T-helper 2 cell (primary cell): ENCODE measurements at places on chromosomes 7 and 10.

DNA sequence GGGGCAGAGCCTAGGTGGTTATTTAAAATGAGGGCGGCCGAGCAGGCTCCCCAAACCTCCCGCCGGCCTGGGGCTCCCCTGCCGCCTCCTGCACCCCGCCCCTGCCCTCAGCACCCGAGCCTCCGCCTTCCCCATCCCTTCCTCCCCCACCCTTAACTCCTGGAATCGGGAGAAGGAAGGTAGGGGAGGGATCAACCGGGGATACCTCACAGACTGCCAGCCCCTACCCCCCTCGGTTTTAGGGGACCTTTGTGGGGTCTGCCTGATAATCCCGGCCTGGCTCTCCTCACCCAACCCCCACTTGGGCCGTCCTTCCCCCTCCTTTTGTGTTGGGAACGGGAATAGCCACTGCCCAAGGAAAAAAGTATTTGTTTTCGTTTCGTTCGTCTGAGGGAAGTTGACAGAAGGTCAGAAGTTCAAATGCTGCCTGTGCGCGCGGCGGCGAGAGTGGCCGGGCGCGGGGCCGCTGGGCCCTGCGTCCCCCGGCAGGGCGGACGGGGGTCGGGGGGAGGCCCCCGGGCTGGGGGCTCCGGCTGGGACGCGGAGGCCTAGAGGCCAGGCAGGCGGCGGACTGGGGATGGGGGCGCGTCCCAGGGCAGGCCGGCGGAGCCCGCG, 2.8 kb downstream of the SHH start:
- no peak for DNase-seq

DNA sequence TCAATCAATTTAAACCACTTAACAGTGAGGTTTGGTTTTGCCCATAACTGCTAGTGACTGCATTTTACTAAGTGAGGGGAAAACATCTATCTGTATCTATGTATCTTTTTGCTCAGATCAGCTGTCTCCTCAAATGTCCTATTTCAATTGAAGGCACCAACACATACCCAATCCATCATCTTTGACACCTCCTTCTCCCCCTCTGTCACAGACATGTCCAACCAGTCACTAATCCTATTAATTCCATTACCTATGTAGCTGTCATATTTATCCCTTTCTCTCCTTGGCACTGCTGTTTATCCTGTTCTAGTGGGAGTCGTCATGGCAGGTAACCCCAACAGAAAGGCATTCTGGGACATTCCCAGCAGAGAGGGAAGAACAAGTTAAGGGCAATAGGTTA, 975.2 kb upstream of the AUTS2 start:
- DNase-seq: no peak

DNA sequence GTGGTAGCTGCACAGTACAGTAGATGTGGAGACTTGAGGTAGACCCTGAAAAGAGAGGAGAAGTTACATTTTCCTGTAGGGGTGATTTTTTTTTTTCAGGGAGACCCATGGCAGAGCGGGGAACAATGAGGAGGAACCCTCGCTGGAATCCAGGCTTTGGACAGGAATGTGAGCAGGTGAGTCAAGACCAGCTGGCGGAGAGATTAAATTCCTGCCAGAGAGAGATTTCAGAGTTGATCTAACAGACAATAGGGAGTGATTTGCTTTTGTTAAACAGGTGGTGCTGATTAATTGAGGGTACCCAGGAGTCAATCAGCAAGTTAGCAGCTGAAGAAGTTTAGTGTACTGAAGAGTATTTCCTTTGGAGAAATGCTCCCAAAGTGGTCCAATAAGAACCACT, 41.6 kb upstream of the MINDY3 start:
- DNase-seq: no peak

GRCh38 chr10:94677691-94678090, 5.8 kb upstream of the CYP2C18 start:
- no peak for DNase-seq

DNA sequence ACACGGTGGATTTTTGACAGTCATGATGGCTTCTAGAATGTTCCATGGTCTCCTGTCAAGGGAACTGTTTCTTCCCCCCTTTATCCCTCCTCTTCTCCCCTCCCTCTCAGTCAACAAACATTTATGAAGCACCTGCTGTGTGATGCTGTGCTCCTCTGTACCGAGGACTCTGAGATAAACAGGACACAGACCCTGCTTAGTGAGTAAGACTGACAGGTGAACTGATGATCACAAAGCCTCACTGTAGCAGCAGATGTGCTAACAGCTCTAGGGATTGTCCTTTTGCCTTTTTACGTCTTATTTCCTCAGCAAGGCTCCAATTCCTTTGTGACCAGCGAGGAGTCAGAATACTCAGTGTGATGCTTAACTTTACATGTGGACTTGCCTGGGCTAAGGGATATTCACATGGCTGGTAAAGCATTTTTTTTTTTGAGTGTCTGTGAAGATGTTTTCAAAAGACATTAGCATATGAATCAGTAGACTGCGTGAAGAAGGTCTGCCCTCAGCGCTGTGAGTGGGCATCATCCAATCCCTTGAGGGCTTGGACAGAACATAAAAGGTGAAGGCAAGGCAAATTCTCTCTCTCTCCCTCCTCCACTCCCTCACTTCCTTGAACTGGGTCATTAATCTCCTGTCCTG, 170.1 kb downstream of the ADRA2A start:
- no peak for DNase-seq

DNA sequence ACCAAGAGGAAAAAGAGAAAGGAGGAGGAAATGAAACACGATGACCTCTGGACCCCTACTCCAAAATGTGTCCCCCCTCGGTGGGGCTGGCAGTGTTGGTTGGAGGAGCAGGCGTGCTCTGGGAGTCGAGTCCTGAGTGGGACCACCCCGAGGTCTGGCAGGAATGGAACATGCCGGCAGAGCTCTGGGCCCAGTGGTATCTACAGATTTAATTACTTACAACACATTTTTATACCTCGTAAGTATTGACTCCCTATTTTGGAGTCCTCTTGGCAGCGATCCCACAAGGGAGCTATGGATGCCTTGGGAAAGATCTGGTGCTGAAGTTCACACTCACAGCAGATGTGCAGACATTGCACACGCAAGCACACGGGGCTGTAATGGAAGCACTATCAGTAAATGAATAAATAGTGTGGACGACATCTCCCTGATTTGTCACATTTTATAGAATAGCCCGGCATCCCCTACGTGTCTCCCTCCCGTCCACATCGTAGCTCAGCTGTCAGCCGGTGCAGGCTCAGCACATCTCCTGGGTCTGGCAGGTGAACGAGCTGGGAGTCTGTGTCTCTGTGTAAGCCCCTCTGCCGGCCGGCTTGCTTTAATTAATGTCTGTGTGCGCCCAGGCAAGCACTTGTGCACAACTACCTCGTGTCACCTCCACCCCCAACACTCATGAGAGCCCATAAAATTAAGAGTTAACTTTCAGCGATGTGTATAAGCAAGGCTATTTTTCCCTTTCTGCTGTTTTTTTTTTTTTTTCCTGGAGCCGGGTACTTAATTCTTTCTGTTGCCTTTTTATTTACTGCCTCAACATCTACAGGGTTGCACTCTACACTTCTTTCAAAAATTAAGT, 603.2 kb downstream of the LRMDA start:
- no peak for DNase-seq

DNA sequence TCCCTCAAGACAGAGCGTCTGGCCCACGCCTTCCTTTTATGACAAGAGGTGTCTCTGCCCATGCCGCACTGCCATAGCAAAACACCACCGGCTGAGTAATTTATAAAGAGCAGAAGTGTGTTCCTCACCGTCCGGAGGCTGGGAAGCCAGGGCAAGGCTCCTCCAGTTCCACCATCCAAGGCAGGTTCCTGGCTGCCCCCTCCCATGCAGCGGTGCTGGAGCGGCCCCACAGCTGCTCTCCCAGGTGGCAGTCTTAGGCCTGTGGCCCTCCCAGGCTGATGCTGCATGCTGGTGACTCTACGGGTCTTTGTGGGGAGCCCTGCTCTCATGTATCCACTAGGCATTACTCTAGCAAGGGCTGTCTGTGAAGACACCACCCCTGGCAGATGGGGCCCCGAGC, 113.1 kb downstream of the TCERG1L start:
- no peak for DNase-seq

GRCh38 chr10:5719546-5719945, 34.9 kb downstream of the TASOR2 start:
- DNase-seq: no peak

DNA sequence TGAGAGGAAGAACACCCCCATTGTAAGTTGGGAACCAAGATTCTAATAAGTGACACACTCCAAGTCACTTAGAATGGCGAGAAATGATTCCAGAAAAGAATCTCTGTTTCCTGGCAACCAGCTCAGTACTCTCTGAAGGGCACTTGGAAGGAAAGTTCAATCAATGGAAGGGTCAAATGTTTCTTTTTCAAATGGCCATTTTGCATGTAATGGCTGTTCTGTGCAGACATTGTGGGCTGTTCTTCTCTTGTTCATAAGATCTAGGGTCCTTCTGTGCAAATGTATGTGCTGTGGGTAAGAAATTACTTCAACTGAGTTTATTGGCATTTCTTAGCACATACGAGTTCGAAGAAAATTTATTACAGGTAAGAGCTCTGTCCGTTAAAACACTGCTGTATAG, 145.3 kb downstream of the EVX1 start:
- no peak for DNase-seq

DNA sequence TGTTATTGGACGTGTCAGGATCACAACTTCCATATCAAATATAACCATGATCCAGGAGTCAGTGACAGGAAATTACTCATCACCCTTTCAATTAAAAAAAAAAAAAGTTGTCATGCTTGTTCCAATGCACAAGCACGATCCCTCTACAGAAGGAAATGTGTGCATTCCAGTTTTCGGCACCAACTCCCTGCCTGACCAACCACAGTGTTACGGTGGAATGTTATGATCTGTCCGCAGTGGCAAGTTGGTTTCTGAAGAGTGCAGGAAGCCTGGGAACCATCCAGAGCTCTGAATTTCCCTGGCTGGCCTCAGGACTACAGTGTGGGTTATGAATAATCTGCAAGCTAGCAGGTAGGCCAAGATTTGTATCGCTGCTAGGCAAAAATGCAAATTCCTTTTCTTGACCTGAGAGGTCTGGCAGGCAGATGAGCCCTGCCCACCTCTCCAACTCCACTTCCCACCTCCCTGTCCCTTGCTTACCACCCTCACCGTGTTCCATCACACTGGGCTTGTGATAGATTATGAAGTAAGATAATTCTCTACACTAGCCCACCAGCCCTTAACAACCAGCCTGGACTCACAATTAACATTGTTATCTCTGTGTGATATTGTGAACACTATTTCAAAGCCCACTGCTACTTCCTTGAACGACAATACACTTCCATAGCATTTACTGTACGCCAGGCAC, 20.4 kb downstream of the FRMPD2 start:
- no peak for DNase-seq

GRCh38 chr10:314871-315270, 179.6 kb downstream of the ZMYND11 start:
- DNase-seq: no peak

DNA sequence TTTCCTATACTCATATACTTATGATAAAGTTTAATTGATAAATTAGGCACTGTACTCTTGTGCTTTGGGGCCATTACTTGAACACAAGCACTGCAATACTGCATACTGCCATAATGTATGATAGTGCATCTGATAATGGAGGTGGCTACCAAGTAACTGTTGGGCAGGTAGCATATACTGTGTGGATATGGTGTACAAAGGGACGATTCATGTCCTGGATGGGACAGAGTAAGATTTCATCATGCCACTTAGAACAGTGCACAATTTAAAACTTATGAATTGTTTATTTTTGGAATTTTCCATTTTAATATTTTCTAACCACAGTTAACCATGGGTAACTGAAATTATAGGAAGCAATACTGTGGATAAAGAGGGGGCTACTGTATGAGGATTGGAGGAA, 38.9 kb downstream of the AKAP9 start:
- no peak for DNase-seq

GRCh38 chr7:23467806-23468525, 2.3 kb downstream of the IGF2BP3 start:
- DNase-seq: no peak

DNA sequence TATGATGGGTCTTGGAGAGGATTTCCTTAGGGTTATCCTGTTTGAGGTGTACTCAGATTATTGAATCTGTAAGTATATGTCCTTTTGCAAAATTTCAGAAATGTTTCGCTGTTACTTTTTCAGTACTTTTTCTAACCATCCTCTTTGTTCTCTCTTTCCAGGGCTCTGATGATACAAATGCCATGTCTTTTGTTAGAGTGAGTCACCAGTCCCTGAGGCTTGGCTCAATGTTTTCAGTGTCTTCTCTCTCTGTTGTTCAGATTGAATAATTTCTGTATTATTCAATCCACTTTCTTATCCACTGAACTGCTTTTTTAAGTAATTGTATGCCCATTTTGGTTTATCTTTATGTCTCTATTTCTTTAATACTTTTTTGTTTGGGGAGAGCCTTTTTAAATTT, 449.4 kb downstream of the TNS3 start:
- DNase-seq: no peak

DNA sequence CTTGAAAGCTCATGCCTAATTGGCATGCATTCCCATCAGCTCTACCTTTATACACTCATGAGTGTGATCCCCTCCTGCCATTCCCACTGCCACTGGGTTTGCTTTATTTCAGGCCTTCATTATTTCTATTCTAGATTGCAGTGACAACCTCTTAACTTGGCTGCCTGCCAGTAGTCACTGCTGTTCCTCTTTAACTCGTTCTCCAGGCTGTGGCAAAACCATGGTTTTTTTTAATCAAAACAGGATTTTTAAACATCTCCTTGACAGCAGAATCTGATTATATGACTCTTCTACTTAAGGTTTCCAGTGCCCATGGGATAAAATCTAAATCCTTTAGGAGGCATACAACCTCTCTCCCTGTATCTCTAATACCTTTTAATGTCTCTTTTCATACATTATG, 223.7 kb upstream of the PCDH15 start:
- DNase-seq: no peak

DNA sequence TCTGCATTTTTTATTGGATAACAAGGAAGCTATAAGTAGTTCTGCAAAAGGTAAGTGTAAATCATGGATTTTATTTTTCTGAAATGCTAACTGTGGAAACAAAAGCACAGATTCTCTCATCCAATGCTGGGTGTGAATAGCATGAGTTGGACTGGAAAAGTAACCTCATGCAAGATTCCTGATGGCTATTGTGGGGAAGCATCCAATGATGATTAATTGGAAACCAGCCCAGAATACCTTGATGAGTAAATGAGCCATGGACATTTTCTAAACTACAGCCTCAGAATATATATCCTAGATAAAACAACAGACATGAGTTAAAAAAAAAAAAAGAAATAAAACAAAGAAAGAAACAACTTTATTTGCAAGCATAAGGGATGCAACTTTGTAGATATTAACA, 934.6 kb downstream of the CCSER2 start:
- no peak for DNase-seq

DNA sequence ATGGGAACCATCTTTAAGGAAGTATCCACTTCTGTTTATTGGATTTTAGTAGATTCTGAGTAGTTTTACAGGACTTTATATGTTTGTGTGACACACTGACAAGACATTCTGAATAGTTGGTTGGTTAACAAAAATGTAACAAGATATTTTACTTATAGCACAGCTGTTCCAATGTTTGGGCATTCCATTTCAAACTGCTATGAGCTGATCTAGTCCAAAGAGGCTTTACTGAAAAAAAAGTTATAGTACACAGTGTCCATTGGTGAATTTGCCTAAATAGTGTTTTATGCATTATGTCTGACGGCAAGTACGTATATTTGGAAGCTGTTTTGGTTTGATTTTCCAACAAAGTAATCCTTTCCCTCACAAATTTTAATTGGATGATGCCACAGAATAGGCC, 99.1 kb downstream of the SAMD9 start:
- no peak for DNase-seq

- DNase-seq: no peak
These were observed 121.3 kb downstream of the MPP7 start for GRCh38 chr10:28181478-28182096.
